Panc1 (cell line): ENCODE measurements at places on chromosomes 16 and 17.

DNA sequence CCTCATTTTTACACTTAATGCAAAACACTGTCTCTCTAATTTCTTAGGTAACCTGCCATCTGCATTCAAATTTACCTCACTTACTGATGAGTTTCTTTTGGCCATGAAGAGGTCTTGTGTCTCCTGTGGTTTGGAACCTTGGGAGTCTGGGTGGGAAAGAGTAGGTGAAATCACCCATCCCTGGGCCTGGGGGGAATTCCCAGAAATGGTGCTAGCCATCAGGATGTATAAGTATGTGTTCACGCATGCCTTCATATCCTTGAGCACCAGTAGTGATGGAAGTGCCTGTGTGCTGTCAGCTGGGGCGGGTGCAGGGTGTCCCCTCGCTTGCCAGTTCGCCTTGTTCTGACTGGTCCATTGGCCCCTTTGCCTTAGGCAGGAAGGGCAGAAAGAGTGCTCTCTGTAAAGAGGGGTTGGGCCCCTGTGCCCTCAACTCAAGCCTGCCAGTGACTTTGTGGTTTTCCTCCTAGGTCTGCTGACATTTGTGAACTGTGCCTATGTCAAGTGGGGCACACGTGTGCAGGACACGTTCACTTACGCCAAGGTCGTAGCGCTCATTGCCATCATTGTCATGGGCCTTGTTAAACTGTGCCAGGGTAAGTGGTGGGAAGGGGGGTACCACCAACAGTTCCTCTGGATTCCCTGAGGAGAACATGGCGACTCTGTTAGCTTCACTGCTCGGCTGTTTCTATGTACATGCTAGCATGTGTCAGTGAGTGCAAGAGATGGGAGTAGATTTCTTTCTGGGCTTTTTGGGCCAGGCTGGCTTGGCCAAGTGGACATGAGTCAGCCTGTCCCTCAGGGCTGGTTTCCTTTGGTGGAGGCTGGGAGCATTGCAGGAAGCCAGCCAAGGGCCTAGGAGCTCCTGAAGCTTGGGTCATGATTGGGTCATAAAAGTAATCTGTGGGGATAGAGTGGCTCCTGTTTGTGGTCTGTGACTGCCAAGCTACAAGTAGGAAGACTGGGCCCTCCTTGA is 23.2 kb downstream of the SLC7A6OS start:
- DNase-seq = no peak

GRCh38 chr17:82822281-82822680 is 17.5 kb downstream of the ZNF750 start:
- DNase-seq = no peak

DNA sequence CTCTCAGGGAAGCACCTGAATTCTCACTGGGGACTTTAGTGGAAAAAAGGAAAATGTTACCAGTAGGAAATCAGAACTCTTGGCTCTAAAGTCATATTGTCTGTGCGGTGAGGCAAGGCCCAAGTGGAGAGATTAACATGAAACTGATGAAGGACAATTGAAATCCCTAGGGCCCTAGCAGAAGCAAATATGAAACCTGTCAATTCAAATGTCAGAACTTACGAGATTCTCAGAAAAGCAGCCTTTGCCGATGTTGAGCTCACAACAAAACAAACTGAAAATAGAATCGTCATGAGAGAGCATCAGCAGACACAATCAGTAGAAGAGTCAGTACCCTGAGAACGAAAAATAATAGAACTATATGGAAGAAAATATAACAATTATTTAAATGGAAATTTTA is 108.8 kb downstream of the ELAC2 start:
- no peak for DNase-seq

DNA sequence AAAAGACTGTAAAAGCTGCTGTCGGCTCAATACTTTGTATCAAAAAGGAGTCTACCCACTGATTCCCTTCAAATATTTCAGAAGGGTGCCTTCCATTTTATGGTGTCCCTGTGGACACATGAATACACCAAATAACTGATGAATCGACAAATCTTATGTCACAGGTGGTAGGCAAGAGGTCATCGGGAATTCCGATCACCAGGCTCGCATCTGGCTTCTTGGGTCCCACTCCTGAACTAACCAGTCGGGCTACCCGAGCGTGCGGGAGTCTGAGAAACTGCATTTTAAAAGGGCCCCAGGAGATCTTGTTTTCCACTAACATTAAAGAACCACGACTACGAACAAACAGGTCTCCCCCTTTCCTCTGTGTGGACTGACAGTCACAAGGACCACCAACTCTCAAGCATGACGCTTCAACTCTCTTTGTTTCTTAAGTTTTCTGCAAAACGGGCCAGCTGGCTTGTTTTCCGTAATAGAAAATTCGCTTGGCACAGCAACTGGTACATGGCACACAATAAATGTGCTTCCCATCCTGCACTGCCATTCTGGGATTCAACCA is 873 bp downstream of the PSME3IP1 start:
- no peak for DNase-seq

DNA sequence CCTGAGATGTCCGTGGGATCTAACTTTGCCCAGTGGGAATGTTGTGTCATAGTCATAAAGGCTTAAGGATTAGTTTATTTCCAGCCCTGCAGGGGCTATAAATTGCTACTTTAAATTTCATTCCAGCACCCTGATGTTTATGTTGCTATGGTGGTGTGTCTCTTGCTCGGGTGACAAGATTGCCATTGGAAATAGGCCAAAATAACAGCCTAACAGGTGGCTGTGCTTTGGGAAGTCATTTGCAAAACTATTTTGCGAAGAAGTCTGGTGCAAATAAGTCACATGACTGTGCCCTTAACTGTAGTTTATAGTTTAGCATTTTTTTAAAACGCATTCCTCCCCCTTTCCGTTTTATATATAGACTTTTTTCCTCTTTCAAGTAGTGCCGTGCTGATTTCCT is 23.1 kb downstream of the PITPNC1 start:
- no peak for DNase-seq

DNA sequence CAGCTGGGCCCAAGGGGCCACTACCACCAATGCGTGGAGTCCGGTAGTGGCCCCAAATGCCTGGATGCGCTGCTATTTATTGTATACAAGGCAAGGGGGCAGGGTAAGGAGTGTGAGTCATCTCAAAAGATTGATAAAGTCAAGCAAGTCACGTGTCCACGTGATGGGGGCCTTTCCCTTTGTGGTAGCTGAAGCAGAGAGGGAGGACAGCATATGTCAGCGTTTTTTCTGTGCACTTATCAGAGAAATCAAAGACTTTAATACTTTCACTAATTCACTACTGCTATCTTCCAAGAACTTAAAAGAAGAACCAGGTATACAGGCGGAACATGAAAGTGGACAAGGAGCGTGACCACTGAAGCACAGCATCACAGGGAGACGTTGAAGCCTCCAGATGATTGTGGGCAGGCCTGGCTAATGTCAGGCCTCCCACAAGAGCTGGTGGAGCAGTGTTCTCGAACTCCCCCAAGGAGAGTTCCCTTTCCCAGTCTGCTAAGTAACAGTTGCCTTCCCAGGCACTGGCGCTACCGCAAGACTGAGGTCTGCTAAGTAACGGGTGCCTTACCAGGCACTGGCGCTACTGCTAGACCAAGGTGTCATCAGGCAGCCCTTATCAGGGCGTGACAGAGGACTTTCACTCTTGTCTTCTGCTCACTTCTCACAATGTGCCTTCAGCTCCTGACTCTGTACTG is 10.8 kb upstream of the ASB16 start:
- DNase-seq = no peak

GRCh38 chr17:78130437-78131101 is at the start of gene TMC8:
TMC8 (plus strand) TSS chr17:78130771; CDS start chr17:78131589, 818 bp downstream.
- no peak for DNase-seq

DNA sequence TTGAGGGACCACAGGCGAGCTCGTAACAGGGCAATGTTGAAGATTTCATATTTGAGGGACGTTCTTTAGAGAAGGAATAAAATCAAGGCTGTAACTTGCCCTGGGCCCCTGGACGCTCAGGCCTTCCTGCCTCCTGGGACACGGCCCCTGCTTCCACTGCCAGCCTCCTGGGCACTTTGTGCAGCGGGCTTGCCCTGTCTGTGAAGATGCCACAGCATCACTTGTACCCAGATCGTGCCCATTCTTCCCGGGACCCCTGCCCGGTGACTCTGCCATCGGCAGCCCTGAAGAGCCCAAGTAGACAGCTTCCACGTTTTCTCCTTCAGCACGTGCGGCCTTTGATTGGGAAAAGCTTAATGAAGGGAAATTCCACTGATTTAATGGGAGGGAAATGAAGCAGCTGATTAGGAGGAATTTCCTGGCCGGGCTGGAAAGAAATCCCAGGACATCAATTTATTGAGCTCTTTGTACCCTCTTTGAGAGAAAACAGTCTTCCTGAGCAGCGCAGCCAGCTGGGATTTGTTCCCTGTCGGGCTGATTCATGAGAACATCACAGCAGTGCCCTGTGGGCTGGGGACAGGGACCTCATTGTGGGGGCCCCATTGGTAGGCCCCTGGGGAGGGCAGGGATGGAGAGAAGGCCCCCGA is 71.5 kb downstream of the CRISPLD2 start:
- no peak for DNase-seq

DNA sequence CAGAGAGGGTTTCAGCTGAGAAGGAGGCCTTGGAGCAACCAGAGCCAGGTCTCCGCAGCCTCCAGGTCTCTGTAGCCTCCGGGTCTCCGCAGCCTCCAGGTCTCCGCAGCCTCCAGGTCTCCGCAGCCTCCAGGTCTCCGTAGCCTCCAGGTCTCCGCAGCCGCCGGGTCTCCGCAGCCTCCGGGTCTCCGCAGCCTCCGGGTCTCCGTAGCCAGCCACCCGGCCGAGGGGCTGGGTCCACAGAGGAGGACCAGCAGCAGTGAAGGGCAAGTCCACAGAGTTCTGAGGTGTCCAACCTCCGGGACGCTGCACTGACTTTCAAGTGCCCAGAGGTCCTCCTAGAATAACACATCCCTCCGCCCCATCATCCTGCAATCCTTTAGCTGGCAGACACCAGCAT is 221.0 kb downstream of the RBFOX3 start:
- no peak for DNase-seq

- DNase-seq = no peak
Observed at GRCh38 chr16:84663433-84664101, 15.3 kb downstream of the KLHL36 start.

GRCh38 chr16:31577411-31577810 is 49.7 kb downstream of the AHSP start:
- no peak for DNase-seq

DNA sequence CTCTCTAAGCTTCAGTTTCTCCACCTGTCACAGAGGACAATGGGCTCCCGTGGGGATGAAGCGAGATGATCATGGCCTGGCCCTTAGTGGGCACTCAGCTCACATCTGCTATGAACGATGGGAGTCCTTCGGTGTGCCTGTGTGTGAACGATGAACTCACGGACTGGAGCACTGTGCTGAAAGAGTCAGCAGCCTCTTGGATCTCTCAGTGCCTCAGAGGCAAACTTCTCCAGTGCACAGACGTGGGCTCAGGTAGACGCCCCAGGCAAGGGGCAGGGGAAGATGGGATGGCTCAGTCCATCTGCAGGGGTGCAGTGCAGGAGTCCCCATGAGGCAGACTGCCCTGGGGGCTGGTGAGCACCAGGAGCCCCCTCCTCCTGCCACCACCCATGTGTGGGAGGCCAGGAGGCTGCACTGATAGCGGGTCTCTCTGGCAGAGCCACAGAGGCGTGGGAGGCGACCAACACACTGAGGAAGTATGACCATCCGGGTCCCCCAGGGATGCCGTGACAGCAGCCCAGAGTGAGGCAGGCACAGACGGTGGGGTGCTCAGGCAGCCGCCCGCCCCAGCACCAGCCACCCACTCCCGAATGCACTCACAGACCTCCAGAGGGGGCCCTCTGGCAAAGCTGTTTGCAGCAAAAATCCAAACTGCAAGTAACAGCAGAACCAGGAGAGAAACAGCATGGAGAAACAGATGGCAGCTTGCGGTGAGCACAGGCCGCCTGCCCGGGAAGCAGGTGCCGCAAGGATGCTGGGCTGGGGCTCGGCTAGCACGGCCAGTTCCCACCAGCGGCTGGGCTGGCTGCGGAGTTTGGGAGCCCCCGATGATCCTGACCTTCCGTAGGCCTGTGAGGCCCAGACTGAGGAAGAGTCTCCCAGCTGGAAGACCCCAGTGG is 82.7 kb downstream of the RPH3AL start:
- no peak for DNase-seq

GRCh38 chr16:72309001-72309400 is 137.0 kb upstream of the PMFBP1 start:
- no peak for DNase-seq

DNA sequence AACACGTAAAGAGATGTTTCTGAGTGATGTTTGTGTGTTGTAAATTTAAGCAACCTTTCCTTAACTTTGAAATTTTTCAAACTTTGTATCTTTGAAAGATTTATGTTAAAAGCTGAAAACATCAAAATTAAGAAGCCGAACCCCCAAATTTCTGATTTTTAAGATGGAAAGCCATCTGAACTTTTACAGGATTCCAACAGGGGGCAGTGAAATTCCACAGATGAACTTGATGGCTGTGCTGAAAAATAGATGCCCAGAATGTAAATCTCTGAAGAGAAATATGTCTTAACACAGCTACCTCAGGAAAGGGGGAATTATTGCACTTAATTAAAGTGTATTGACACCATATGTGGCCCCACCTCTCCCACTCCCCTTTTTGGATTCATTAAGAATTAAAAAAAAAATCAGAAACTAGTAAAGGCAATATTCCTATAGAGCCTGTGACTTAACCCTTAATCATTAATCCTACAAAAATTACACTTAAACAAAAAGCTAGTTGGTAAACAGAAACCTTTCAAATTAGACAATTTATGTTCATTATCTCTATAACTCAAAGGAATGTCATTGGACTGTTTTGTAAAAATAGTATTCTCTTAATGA is 597.9 kb downstream of the KCNJ2 start:
- DNase-seq = no peak

DNA sequence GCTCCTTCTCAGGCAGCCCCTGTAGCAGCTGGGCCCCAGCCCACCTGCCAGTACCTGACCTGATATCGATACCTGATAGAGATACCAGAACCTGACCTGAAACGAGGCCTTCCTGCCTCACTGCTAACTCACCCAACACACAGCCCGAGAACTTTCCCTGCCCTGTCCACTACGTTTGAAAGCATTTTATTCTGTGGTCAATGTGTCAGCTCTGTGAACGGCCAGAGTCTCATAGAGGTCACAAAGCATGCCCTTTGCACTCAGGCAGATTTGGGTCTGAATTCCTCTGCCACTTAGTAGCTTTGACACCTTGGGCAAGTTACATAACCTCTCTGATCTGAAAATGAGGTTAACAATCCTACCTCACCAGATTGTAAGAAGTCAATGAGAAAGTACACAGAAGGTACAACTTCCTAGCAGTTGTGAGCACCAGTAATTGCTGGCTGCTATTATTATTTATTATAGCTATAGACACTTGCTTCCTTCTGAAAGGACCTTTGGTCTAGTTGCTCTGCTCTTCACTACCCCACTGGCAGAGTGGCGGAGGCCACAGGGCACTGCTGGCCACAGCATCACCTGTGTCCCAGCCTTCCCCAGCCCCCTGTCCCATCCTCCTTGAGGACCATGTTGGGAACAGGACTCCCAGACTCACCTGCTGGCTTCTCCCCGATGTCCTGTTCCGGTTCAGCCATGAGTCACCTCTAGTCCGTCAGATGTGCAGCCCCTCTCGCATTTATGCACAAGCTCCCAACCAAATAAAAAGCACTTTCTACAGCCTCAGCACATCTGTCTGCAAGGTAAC is 895 bp downstream of the ANKRD40CL start:
- DNase-seq = no peak

- no peak for DNase-seq
Observed at GRCh38 chr17:21174186-21174585, 39.8 kb downstream of the TMEM11 start.
